ENCODE measurements at places on chromosomes 7 and 10.

GRCh38 chr7:53740971-53741370 lies 705.5 kb downstream of the POM121L12 start:
- DNase-seq = no peak

DNA sequence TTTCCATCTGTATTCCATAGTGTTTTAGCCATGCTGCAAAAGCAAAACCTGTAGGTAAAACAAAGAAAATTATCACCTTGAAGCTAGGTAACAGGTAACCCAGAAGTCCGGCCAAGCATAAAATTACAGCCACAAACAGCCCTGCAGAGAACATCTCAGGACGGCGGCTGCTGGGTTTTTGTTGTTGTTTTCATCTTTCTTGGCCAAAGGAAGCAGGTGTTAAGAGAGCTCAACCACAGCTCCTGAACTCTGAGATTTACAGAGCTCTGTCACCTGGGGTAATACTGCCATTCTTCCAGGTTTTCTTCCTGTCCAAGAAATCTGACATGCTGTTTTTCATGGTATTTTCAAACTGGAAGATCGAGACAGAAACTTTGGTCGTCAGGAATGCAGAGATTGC lies 847 bp upstream of the SCIN start:
- DNase-seq = no peak

DNA sequence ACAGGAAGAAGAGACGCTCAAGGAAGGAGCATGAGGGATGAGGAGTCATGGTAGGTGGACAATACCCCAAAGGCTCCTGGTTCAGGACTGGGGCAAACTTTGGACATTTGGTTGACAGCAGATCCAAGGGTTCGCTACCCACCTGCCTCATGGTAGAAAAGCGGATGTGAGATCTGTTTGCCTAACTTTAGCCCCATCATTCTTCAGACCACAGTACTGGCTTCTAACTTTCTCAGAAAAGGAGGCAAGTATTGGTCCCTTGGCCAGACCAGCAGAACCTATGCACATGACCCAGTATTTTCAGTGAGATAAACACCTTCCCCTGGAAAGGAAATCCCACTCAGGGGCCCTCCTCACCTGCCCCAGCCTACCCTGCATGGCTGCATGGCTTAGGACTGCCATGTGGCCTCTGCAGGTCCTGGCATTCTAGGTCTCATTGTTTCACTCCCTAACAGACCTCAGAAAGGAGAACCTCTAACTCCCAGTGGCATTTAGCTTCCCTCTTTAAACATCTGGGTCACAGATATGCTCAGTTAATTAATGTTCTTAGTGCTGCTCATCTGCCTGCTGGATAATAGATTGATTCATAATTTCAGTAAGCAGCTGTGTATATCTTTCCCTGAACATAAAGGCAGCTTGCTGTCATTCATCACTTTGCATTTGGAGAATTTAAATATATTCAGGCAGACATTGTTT lies 574.1 kb downstream of the GALNT17 start:
- DNase-seq = no peak

GRCh38 chr10:68163735-68164134 lies 54.4 kb downstream of the MYPN start:
- no peak for DNase-seq

GRCh38 chr10:75465450-75465827 lies 34.0 kb downstream of the LRMDA start:
- no peak for DNase-seq

DNA sequence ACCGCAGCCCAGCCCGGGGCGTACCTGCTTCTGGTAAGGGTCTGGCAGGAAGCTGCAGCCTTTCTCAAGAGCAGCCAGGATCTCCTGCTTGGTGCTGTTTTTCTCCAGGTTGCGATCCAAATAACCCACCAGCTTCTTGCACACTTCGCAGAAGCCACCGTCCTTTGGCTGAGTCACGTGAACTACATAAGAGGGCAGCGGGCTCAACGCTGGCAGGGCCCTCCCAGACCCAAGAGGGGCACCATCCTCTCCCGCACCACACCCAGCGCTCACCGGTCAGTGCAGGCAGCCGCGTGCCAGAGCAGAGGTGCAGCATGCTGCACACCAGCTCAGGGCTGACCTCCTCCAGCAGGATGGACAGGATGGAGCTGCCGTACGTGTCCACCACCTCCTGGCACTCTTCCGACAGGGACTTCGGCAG lies 31.6 kb downstream of the PSAP start:
- DNase-seq = no peak

GRCh38 chr7:45644237-45644636 lies 70.1 kb downstream of the ADCY1 start:
- no peak for DNase-seq

- no peak for DNase-seq
These were observed 11.9 kb upstream of the TSPAN13 start for GRCh38 chr7:16741676-16742075.

DNA sequence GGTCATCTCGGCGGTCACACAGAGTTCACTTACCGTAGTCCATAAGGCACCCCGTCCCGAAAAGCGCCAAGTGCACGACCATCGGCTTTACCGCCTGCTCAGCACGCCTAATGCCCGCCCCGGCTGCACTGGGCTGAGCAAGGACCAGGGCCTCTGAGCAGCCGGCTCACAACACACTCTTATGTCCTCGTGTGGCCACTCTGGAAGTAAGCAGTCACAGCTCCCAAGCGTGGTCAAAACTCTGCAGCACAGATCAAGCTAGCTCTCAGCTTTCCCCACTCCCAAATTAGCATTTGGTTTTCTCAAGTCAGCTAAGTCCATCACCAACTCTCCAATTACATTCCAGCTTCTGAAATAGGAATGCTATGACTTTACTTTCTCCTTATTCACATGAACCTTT lies 57.7 kb downstream of the MAD1L1 start:
- DNase-seq = no peak

DNA sequence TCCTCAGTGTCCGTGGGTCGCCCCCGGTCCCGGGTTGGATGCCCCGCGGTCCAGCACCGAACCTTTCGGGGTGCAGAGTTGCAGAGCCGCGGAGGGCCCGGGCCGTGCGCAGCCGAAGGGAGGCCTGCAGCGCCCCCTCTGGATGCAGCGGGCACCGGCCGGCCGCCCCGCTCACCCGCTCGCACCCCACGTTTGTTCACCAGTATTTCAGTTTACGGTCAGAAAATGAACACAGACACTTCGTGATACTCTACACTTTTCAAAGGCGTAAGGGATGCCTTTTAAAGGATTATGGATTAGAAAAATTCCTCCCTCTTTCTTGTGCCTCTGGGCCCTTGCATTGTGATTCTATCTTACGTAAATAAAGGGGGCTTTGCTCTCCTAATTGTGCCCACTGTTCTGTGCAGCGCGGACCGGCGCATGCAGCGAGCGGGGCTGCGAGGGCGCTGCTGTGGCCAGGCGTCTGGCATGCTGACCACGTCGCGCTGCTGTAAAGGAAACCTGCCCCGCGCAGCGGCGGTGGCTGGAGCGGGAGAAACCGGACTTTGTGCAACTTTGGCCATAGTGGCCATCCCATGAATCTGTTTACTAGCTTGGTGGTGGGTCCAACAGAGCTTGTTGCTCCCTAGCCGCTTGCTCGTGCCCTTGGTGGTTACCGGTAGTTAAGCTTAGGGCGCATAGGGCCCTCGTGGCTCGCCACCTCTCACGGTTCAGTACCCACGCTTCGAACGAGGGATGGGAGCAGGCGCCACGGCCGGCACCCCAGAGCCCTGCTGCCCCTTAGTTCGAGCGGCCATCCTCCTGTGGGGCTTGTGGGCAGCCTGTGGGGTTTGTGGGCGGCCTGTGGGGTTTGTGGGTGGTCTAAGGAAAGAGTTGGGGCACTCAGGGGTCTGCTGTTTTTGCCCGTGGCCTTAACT lies 739 bp upstream of the MEST start:
- DNase-seq = peak; percentile 75
